B cell (primary cell): ENCODE measurements at places on chromosomes 12 and 14.

- no peak for DNase-seq
These were observed 190.1 kb downstream of the TTC8 start for GRCh38 chr14:89014569-89014850.

DNA sequence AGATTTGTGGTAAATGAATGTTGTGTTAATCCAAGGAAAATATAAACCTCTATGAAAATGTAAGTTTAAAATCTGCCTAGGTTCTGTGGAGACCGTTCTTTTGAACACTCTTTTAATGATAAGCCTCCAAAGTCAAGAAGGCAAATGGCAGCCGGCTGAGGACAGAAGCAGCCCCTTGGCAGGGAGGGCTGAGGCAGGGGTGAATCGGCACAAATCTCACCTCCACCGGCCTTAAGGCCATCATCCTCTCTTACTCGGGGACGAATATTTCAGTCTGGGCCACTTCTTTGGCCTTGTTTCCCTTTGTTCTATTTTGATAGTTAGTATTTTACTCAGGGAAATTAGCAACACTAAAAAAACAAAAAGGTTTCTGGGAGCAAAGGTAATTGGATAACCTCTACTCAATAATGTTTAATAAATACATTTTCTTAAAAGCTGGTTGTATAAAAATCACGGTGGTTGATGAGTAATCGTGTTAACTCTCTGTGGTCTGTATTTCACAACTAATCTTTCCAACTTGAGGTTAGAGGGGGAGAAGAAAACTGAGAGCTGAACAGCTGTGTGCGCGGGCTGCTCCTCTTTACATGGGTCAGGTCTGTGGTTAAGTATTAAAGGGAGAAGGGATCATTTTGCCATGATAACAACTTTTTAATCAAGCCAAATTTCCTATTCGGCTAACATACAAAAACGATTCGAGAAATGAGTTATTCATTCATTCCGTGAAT is 18.6 kb downstream of the LGMN start:
- no peak for DNase-seq

DNA sequence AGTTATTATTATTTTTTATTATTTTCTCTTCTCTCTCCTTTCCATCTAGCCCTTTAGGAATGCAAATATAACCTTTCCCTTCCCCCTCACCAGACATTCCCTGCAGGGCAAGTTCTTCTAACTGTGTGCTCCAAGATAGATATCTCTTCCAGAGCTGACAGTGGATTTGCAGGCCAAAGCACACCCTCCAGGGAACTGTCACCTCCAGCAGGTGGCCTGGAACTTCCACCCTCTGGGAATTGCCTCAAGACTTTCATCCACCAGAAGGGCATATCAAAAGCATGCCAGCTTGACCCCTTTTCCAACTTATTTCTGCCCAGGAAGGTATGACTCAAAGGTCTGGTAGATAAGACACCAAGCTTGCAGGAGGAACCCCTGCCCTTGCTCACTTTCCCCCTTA is 13.6 kb upstream of the KCNA5 start:
- no peak for DNase-seq

- DNase-seq, result no peak
These were observed 11.2 kb downstream of the NECAP1 start for GRCh38 chr12:8093291-8093690.

GRCh38 chr12:104852102-104852501 is 106.0 kb downstream of the SLC41A2 start:
- no peak for DNase-seq

DNA sequence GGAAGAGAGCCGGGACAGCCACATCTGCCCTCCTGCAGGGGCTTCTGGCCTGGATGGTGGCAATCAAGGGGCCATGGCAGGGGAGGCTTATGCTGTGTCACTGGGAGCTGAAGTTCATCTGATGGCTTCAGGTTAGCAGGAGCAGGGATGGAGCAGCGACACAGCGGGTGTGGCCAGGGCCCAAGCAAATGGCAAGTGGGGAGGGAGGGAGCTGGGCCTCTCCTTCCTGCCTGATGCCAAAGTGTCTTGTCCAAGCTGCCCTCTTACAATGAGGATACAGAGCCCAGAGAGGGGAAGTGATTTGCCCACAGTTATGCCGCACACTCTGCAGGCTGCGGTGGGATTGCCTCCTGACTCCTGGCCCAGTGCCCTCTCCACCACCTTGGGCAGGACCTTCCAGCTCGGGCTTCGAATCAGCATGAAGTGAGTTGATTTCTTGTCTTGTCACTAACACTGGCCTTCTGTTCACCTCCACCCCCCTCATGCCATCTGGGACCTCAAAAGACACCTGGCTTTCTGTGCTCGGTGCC is 51.3 kb downstream of the IQSEC3 start:
- no peak for DNase-seq
